Activated T-helper 1 cell treated with anti-CD3 and anti-CD28 coated beads, Interleukin-12 subunit alpha, Interleukin-12 subunit beta, Interleukin-2, Interleukin-4 antibody, amounts not matched to agents 30 ng/mL and 10 ng/mL and 1 ng/mL, durations not matched to agents 14 hours and 24 hours and 36 hours (primary cell): ENCODE measurements at places on chromosomes 4 and X. TPM values are rescaled to one million over a fixed set of nuclear protein-coding genes. Genes with fewer than 3 reads are reported as not detected.

SLC30A9 gene
- total RNA-seq: 40.4 and 43.2 TPM in 2 replicates

ADGRA3 gene
- 19.2 and 19.8 TPM in 2 replicates for total RNA-seq

ASB12 gene
- not detected in 2 replicates for total RNA-seq

CENPE gene
- total RNA-seq: 18.7 and 22.6 TPM in 2 replicates

TCEAL2 gene
- not detected in 2 replicates for total RNA-seq

TRO gene
- total RNA-seq: 0.78 and 1.3 TPM in 2 replicates

F11 gene
- total RNA-seq: not detected in 2 replicates
